Stimulated activated CD4-positive, alpha-beta T cell treated with anti-CD3 and anti-CD28 coated beads, Interleukin-1b, Interleukin-23, amount 100 ng/mL, for 1 hour (primary cell): ENCODE measurements at places on chromosomes 2 and 18.

- DNase-seq, result no peak
These were observed 12.1 kb downstream of the PXDN start for GRCh38 chr2:1731963-1732768.

- DNase-seq, result no peak
These were observed 100.5 kb upstream of the LMAN1 start for GRCh38 chr18:59459369-59460071.

DNA sequence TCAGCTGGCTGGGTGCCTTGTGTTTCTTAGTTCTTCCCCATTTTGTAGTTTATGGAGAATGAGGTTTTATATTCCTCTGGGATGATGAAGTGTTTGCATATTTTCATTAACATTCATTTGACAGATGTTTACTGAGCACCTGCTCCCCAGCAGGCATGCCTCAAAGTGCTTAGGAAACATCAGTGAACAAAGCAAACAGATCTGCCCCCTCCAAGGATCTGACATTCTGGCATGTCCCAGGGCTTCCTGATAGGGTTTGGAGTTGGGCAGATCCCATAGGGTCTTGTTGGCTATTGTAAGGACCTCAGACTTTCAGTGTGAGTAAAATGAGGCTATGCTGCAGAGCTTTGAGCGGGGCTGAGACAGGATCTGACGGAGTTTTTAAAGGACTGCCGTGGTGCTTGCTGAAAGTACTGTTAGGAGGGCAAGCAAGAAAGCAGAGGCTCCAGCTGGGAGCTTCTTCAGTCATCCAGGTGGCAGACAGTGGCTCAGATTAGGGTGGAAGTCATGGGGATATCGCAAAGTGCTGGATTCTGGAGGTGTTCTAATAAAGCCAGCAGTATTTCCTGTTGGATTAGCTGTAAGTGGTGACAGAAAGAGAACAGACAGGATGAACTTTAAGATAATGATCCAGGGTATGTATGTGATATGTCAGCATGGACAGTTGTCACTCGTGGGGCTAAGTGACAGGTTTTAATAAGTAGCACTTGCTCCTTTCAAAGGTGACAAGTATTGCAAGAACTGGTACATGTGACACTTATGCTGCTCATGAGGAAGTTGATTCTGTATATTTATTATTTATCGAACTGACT, 11.3 kb upstream of the IAH1 start:
- no peak for DNase-seq

- no peak for DNase-seq
These were observed 588.7 kb upstream of the SALL3 start for GRCh38 chr18:78390952-78391348.

GRCh38 chr2:2333076-2333475, 2.0 kb upstream of the MYT1L start:
- DNase-seq, result no peak

GRCh38 chr2:188808947-188809355, 165.2 kb upstream of the COL3A1 start:
- DNase-seq, result no peak

DNA sequence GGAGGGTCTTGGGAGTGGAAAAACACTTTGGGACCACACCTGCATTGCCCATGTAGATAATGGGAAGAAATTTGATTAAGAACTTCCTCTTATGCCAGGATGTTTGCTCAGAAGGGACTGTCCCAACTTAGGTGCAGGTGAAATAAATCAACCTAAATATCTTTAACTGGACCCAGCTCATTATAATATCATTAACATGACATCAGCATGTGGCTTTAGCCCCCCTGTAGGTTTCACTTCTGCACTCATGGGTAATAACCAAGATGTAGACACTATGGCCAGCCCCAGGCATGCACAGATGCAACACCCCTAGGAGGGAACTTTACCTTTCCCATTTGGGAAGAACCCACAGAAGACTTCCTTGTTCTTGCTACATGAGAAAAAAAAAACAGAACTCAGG, 227.4 kb upstream of the ZNF804A start:
- no peak for DNase-seq

GRCh38 chr18:43893001-43893637, 615.8 kb upstream of the SYT4 start:
- no peak for DNase-seq

- DNase-seq, result no peak
These were observed 51.6 kb upstream of the TAF1B start for GRCh38 chr2:9791711-9792110.

- no peak for DNase-seq
These were observed 7.6 kb upstream of the ASXL2 start for GRCh38 chr2:25885933-25886332.

DNA sequence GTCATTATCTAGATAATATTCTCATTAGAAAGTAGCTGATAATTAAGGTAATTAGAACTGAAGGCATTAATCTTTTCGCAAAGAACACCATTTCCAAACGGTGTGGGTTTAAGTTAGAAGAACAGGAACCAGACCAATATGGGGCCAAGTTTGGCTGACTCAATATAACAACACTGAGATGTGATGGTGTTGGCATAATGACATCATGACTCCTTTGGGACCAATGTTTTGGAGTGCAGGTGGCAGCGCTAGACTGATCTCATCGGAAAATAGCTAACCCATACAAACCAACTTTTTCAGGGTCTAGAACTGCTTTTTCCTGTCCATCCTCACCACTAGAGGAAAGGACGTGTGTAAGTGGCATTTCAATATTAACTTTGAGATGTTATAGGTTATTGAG, 1171.7 kb upstream of the ZEB2 start:
- DNase-seq, result no peak

DNA sequence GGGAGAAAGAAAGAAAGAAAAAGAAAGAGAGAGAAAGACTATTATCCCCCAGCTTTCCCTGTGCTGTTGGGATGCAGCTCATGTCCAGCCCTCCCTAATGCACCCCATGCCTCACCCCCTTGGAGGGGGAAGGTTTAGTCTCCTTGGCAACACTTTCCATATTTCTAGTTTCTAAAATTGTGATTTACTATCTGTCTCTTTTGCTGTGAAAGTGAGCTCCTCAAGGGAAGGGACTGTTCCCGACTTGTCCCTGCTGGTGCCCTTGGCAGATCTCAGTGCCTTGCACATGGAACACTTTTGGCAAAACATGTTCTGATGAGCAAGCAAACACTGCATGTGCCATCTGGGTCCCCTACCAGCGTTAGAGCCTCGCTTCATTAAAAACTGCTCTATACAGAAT, 11.7 kb upstream of the NAPG start:
- no peak for DNase-seq
